SJSA1 (cell line): ENCODE measurements at places on chromosomes 4 and X.
A peak's percentile ranks its signal among the peaks of the same experiment; 100 is the strongest.

DNA sequence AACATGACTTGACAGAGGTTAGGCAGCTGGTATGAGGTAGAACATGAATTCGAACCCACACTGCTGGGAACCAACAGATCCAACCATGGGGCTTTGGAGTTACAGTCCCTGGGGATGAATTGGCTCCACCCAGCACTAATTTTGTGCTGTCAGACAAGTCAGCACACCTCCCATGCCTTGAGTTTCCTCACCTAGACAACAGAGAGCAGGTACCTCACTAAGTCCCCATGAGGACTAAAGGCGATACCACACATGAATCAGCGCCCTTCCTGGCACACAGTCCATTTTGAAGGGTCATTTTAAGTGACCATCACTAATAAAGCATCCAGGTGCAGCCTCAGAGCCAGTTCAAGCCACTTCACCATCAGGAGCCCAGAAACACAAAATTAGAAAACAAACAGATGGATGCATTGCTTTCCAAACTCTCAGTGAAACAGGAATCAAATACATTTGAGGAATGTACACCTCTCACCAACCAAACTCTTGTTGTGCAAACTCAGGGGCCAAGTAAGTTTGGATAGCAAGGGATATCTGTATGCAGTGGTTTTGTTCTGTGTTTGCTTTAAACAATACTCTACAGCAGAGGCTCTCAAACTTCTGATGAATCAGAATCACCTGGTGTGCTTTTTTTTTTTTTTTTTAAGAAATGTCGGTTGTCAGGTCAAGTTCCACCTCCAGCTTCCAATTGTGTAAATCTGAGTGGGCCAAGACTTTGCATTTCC is 10.1 kb downstream of the IDS start:
- DNase-seq = no peak

DNA sequence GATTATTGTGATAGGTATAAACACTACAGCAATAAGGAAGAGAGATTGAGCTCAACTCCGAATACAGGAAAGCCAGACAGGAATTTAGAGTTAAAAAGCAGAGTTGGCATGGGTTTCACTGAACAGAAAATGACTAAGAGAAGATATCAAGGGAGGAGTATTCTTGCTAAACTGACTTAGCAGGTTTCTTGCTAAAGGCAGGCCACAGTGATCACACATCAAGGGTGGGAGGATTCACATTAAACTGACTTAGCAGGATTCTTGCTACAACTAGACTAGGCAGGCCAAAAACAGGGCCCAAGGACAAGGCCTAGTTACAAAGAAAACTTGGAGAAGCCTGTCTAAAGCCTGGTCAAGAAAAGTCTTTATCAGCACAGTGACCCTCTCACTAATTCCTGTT is 195.1 kb downstream of the MAGEB5 start:
- no peak for DNase-seq

DNA sequence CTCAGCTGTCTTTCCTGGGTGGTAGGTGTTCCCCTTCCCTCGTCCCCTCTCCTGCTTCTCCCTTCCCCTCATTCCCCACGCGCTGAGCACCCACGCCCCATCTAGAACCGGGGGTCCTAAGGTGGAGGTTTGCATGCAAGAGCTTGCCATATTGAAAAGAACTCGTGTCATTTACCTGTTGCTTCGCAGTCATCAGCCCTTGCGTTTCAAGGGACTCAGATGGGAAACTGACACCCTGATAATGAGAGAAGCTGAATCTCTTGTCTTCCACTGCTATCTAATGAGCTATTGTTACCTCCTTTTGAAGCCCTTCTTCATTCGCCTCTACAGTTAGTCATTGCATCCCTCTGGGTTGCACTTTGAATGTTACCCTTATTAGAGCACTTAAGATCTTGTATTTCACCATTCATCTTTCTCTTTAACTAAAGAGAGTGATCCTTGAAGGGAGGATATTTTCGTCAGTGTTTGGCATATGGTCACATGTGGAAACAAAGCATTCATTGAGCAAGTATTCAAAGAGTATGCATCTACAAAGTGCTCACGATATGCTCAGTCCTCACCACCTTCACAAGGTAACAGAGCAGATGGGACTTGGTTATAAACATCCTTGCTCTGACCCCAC is 25.7 kb downstream of the ARL9 start:
- DNase-seq = peak; percentile 9

DNA sequence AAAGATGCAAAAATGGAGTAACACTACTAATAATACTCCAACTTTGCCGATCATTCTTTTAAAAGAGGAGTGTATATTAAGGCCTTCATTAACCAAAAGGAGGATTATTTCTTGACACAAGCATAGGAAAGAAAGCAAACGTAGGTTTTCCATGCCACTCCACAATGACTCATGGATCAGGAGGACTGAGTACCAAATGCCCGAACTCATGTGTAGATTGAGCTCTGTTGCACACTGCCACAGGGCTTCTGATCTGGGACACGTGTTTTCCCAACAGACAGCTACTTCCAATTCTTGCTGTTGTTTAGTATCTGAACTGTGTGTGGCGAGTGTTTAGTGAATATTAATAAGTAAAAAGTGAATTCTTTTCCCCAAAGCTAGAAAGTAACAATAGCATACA is 131.2 kb downstream of the LDB2 start:
- no peak for DNase-seq

- no peak for DNase-seq
Observed at GRCh38 chr4:53267026-53267425, 98.8 kb downstream of the SCFD2 start.
